Stimulated activated CD8-positive, alpha-beta memory T cell treated with anti-CD3 and anti-CD28 coated beads, Interleukin-7, amount 100 ng/mL, for 48 hours (primary cell): ENCODE measurements at places on chromosomes 5 and 9.

DNA sequence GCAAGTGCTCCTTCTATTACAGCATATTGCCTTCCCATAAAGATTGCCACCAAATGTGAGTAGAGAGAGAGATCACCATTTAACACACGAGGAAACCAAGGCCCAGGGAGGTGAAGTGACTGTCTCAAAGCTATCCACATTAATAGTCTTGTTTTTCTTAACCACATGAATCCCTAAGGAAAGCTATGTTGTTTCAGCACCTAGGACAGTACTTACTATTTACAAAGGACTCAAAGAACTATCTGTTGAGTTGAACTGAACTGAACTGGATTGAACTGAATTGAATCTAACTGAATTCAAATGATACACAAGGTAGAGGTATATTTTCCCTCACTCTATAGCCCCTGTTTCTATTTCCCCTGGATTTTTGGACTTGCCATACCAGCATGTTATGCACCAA is 430.4 kb downstream of the CAAP1 start:
- no peak for DNase-seq

DNA sequence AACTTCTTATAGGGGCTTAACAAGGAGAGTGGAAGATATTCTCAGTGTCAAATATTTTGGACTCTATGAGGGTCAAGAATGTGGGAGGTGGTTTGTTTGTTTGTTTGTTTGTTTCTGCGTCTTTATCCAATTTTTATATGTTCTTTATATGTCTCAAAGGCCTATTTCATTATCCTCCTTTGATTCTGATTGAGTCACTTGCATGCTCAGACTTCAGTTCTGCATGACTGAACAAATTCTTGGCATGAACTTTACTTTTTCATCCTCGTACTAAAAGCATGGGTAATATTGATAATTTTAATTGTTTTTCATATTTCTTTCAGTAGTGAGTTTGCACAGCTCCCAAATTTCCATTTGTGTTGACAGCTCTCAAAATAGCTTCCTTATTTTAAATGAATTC is 19.2 kb upstream of the ERBIN start:
- DNase-seq: no peak

GRCh38 chr5:156836846-156837245 is 13.2 kb upstream of the PPP1R2B start:
- no peak for DNase-seq

DNA sequence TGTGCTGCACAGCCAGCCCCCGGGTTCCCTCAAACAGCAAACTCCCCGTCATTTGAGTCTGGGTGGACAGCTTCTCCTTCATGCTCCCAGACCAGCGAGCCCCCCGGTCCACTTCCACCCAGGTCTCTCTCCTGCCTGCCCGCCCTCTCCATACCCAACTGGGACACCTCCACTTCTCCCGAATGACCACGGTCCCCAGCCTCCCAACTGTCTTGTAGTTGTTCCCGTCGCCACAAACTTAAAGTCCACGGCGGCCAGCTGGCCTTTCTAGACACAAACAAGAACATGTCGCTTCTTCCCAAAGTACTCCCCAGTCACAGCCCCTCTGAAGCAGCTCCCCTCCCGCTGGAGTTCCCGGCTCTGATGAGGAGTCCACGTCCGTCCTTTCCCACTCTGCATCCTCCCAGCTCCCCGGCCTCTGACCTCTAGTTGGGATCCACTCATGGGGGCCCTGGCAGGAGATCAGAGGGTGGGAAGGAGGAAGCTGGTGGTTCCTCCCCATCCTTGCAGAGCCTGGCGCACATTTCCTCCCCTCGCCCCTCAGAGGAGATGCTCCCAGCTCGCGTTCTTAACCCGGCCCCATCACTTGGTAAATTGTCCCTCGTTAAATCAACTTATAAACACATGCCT is 24.1 kb upstream of the PPP1R26 start:
- DNase-seq: no peak

GRCh38 chr9:11443631-11444030 is 830.8 kb upstream of the PTPRD start:
- DNase-seq: no peak

- no peak for DNase-seq
These were observed 499.2 kb downstream of the BNC2 start for GRCh38 chr9:16371306-16371705.

DNA sequence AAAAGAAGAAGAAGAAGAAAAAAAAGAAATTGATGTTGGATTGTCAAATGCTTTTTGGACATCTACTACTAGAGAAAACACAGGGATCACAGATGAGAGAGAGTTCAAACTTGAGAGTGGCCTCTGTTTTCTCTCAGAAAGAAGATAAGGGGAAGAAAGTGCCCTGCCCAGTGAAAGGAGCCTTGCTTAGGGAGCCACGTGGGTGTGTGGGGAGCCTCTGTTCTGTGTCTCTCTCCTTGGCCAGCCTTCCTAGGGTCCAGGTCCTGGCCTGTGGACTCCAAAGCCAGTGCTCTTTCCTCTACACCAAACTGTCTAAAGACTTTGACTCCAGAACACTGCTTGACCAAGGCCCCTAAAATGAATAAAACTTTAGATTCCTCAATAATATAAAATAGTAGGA is 22.0 kb upstream of the COL15A1 start:
- no peak for DNase-seq

- DNase-seq: no peak
These were observed 10.4 kb downstream of the LHX3 start for GRCh38 chr9:136194540-136194939.

DNA sequence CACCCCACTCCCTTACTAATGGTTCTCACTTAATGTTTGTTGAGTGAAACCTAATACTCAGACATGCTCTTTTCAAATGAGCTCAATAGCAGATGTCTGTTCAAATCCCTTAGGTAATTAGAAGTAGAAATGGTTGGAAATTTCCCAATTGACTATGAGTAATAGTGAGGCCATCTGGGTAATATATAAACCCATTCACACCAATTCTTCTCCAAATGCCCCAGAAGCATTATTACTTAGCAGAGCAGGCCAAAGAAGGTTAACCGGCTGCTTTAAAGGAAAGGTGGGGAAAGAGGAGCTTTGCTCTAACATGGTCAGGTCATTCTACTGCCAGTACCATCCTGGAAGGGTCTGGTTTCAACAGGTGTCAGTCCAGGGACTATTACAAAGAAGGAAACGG is 119.5 kb upstream of the MTAP start:
- DNase-seq: no peak
